ENCODE measurements at places on chromosomes 1 and 21.
A peak's percentile ranks its signal among the peaks of the same experiment; 100 is the strongest.

GRCh38 chr1:77218477-77219165, 609 bp downstream of the PIGK start:
- no peak for DNase-seq

- DNase-seq, result no peak
Observed at GRCh38 chr1:202154766-202155477, 5.5 kb downstream of the PTPN7 start.

DNA sequence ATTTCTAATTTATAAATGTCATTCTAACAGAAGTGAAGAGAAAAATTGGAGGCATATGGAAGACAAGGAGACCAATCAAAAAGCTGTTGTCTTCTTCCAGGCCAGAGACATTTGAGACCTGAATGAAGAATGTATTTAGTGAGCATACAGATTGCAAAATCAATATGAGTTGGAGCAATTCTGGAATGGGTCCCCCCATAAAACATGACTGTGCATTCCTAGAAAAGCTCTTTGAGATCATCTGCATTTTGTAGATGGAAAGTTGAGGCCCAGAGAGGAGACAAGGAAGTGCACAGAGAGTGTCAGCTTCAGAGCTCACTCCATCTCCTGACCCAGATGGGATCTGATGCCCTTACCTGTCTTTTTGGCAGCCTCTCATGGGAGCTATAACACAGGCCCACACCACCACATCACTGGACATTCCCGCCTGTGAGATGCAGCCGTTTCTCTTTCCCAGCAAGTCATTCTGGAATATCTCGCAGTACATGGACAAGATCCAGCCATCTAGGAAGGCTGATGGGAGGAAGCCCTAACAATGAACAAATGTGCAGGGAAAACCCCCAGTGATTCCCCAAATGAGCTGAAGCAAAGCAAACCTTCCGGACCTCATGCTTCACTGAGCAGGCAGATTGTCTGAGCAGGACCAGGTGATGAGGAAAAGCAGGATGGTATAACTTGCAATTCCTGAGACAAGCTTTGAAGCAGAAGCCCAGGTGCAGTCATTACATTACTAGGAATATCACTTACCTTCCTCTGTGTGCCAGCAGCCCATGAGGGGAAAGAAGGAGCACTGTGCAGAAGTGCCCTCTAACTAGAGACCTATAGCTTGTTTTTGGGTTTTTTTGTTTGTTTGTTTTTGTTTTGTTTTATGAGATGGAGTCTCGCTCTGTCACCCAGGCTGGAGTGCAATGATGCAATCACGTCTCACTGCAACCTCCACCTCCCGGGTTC, 445.6 kb downstream of the PLPP3 start:
- no peak for DNase-seq

GRCh38 chr1:9687120-9687873, 35.8 kb downstream of the PIK3CD start:
- peak; percentile 59 for DNase-seq

DNA sequence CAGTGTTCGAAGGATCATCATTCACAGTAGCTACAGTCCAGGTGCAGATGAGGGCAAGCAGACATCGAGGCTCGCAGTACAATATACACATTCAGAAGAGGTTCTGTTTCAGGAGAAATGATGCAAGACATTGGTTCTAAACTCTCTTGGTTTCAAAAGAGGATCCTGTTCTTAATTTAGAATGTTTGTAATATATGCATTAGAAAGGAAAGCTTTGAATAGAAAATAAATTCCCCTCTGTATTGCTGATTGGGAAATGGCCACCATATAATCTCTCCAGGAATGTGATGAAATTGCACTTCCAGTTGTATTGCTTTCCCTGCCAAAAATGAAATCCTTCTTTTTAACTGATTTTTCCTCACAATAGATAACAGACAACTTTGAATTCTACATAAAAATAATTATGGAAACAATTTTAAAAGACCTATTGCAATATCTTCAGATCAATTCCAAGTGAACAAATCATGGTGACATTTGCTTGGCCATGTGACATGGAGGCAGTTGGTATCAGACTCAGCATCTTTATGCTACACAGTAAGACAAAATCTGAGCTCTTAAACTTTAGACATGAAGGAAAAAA, 27.6 kb upstream of the SIPA1L2 start:
- no peak for DNase-seq

DNA sequence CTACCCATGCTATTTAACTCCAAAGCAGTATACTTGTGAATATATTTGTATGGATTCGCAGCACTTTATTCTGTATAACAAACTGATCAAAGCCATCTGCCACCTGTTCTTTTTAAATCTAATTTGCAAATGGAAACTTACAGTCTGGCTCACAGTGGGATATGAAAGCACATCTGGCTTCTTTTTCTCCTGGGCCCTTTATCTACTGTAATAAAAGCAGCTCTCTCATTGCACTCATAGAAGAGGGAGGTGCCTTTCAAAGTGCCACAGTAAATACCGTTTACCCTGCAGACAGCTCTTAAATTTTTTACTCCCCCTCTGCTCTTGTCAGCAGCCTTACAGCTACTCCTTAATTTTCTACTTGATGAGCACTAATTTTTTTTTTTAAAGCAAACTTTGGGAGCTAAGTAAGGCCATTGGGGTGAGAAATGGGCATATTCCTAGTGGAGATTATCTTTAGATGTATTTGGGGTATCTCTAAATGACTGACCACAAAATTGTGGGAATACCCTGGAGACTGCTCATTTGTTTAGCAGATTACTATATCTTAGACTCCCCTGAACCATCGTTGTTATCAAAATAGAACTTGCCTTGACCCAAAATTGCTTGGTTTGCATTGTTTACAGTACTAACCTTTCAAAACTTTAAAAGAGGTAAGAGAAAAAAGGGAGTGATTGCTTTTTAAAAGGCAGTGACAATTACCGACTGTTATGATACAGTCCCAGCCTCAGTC, 110.1 kb downstream of the VPS13D start:
- no peak for DNase-seq

DNA sequence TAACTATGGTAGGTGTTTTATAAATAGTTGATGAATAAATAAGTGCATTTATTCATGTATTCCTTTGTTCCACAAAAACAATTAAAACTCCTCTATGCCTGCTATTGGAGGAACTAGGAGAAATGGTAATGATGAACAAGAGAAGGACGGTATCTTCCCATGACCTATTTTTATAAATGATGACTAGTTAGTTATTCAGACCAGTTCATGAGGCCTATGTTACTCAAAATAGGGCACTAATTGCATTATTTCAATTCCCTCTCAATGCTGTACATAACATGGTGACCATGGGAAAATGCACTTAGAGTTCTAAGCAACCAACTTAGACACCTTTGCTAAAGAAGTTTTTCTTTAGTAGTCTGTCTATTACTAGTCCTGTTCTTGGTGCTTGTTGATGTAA, 53.1 kb downstream of the XCL1 start:
- DNase-seq, result no peak

- no peak for DNase-seq
Observed at GRCh38 chr1:47549532-47549931, 111.7 kb downstream of the FOXD2 start.

- DNase-seq, result no peak
Observed at GRCh38 chr1:119662034-119662437, 14.0 kb upstream of the ZNF697 start.

DNA sequence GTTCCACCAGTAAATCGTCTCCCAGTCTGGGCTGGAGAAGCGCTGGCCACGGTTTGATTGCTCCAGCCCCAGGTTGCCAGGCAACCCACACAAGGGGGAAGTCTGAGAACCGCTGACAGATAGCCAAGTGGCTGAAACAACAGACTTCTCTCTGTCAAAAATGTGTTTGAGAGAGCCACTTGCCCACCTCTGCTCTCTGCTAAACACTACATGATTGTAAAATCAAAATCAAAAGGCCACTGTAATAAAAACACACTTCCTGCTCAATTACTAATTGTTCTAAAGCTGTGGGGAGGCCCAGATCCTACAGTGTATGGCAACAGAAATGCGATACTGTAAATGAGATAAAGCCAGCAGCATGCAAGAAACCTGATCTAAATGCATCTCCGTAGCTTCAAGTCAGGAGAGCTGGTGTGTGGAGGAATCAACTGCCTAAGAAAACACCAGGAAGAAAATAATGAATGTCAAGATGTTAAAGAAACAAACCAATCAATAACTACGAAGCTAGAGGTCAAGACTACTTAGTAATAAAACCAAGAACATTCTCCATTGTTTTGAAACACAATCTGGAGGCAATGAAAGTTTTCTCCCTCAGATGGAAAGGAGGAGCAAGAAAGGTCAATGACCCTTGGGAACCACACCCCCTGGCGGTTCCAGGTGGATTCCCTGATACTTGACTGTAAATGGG, 121.2 kb downstream of the SLC45A1 start:
- peak; percentile 91 for DNase-seq

- no peak for DNase-seq
Observed at GRCh38 chr1:94257444-94257843, 20.1 kb upstream of the ARHGAP29 start.

- no peak for DNase-seq
Observed at GRCh38 chr21:31110430-31110829, 72.2 kb upstream of the KRTAP19-8 start.

DNA sequence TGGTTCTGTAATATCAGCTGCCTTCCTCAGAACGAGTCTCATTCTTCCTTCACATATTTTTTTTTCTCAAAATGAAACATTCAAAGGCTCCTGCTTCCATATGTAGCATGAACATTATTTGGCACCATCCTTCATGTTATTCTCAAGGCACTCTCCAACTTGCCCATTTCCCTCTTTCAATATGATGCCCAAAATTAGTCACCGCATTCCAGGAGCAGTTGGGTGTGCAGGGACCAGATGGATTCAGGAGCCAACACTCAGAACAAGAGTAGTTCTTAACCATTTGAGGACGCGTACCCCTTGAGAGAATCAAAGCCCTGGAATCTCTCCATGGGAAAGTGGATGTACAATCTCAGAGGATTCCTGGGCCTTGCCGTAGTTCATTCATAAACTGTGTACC, 50.3 kb downstream of the KCNK1 start:
- DNase-seq, result no peak

- no peak for DNase-seq
Observed at GRCh38 chr1:217456261-217456660, 174.6 kb downstream of the GPATCH2 start.

DNA sequence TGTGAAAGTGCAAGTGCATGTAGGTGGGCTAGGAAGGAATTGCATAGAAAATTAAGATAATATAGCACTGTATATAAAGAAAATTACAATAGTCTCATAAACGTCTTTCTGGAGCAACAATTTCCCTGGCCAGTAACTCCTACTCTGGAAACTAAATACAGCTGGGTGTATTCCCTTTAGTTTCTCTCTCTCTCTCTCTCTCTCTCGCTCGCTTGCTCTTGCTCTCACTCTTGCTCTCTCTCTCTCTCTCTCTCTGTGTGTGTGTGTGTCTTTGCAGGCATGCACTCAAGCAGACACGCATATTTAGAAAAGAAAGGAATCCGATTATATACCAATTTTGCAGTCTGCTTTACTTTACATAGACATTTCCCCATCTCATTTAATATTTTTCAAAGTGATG, 14.7 kb downstream of the S100A10 start:
- no peak for DNase-seq

DNA sequence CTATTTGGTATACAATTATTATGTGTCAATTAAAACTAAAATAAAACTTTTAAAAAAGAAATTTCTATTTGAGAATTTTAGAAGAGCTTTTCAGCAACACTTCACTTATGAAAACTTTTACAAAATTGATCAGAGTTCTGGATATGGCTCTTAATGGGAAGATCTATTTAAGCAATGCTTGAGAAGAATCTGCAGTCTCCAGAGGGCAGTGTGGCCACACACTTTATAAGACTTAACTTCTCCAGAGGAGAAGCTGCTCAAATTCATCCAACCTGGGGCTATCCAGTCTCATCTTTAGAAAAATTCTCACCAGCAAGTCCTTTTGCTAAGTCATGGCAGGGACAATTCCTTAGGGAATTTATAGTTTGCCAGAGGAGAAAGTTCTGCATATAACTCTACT, 25.2 kb upstream of the AGO1 start:
- no peak for DNase-seq

DNA sequence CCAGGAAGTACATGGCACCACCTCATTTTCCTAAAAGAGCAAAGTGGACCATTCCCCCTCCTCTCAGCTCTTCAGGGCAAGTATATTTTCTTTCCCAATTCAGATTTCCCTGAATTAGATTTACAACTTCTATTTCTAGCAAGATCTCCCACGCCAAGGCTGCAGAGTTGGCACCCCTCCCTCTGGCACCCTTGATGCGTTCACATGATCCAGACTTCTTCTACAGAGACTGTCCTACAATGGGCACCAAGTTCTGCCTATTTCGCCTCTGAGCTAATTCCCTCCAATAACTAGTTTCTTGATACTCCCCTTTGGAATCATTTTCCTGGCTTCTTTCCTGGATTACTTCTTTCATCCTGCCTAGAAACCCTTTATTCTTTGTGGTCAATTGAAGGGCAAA, 122.0 kb downstream of the CDC7 start:
- DNase-seq, result peak; percentile 80

DNA sequence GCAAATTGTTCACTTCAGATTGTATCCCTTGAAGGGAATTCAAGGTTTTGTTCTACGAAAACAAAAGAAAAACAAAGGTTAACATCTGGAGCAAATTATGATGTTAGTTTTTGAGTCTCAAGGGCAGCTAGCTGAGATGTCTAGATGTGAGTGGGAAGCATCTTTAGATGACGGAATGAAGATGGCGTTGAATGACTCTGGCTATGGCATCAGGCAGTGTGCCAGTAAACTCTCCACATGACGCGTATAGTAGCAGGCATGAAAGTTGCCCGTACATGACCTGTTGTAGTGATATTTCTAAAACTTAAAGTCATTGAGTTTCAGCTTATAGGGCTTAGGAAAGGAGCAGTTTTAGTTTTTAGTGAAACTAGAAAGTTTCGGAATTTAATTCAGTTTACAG, 12.3 kb upstream of the SDC3 start:
- no peak for DNase-seq

DNA sequence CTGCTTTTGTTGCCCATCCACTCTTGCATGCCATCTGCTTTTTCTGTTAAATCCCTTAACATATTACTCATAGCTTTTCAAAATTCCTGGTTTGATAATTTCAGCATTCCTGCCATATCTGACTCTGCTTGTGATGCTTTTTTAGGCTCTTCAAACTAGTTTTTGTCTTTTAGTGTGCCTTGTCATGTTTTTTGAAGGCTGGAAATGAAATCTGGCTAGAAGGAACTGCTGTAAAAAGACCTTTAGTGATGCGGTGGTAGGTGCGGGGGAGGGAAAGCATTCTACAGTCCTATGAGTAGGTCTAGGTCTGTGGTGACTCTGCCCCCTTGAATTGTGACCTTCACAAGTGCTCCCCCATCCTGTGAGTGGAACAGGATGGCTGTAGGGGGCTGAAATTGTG, 15.0 kb upstream of the S100B start:
- DNase-seq, result no peak

Data from Right ventricle myocardium superior (tissue), 1 donor.